ENCODE measurements at places on chromosomes 6 and 20. TPM values are rescaled to one million over a fixed set of nuclear protein-coding genes. Genes with fewer than 3 reads are reported as not detected.

GRCh38 chr6:45679631-45680030 is 301.9 kb upstream of the SUPT3H start:
- no peak for DNase-seq

GRCh38 chr20:50267041-50267865 is 76.6 kb downstream of the CEBPB start:
- peak; percentile 74 for DNase-seq

DNA sequence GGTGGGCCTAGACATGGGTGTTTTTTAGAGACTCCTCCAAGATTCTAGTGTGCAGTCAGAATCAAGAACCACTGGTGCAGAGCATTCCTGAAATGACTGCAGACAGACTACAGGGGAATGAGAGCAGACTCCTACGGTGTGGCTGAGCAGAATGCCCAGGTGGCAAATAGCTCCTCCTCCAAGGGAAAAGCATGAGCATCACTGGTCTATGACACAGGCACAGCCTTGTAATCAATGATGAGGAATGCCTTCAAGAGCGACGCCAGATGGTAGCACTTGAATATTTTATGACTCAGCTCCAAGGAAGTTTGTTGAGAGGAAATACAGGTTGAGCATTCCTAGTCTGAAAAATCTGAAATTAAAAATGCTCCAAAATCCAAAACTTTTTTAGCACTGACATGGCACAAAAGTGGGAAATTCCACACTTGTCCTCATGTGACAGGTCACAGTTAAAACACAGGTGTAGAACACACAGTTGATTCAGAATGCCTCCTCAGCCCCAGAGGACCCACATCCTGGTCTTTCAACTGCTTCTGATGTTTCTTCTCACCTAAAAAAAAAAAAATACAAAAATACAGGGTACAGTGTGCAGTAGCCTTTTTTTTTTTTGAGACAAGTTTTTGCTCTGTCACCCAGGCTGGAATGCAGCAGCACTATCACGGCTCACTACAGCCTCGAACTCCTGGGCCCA is 10.6 kb upstream of the FAM8A1 start:
- DNase-seq, result no peak

GRCh38 chr6:12233693-12234571 is 56.2 kb upstream of the EDN1 start:
- no peak for DNase-seq

The ETV7 gene
- total RNA-seq, result 0.16 TPM

The HLA-DPB1 gene
- 14.3 TPM for total RNA-seq

The PEX6 gene
- total RNA-seq, result 24.3 TPM

DNA sequence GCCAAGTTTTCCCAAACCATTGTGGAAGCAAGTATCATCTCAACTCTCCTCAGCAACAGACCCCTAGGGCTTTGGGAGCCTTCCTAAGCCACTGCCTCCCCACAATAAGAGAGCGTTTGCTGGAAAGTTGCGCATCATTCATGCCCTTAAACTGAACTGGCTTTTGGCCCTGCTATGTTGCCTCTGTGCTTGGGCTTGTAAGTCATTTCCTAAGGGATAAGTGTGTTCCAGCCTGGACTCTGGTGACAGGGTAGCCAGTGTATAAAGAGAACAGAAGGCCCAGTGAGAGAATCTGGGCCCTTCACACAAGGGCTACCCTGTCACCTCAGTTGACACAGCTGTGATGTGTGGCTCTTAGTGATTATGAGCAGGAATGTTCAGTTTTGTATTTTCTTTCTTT is 77.8 kb downstream of the COL9A1 start:
- no peak for DNase-seq

- DNase-seq, result no peak
These were observed 213.5 kb upstream of the PDE10A start for GRCh38 chr6:165876588-165876987.

- no peak for DNase-seq
These were observed 73.9 kb downstream of the AHI1 start for GRCh38 chr6:135423649-135424128.

The ELOVL2 gene
- total RNA-seq, result 1.3 TPM

GRCh38 chr6:104603108-104603745 is 256.5 kb downstream of the HACE1 start:
- DNase-seq, result no peak

DNA sequence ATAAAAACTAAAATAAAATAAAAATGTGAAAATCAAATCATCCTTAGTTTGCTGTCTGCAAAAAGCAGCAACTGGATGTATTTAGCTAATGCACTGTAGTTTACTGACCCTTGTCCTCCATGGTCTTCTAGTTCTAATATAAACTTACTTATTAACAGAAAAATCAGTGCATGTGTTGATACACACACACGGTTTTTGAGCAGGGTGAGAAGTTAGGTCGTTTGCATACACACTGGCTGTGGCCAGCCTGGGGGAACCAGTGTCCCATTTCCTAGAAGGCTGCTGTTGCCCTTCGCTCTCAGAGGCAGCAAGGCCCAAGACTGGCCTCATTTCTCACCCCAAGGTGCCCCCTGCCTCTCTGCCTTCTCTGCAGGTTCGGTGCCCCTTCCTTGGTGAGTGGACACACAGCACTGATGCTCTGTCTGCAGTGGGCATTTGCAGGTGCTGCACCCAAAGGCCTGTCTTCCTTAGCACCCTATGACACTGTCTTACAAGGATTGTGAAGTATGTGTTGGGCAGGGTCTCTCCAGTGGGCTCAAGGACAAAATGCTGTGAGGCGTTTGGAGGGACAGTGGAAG is 168.5 kb downstream of the SCP2D1 start:
- DNase-seq, result no peak

The CYP21A2 gene
- 1.5 TPM for total RNA-seq

DNA sequence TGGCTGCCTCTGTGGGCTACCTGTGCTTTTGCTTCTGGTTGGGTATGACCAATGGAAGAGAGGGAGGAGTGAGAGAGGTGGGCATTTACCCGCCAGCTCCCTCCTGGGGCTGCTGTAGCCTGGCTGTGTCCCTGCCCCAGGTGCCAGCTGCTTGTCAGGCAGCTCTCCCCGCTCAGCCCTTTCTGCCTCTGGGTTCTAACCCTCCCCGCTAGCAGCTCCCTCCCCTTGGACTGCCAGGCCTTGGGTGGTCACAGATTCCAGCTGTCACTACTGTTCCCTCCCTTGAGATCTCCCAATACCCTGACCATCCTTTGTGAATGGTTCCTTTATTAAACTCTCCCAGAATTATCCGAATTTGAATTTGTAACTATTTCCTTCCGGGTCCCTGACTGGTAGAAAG is 95.5 kb upstream of the RNF24 start:
- no peak for DNase-seq

The RNF182 gene
- total RNA-seq, result 2.2 TPM

GRCh38 chr6:2659882-2660281 is 90.8 kb downstream of the MYLK4 start:
- no peak for DNase-seq

DNA sequence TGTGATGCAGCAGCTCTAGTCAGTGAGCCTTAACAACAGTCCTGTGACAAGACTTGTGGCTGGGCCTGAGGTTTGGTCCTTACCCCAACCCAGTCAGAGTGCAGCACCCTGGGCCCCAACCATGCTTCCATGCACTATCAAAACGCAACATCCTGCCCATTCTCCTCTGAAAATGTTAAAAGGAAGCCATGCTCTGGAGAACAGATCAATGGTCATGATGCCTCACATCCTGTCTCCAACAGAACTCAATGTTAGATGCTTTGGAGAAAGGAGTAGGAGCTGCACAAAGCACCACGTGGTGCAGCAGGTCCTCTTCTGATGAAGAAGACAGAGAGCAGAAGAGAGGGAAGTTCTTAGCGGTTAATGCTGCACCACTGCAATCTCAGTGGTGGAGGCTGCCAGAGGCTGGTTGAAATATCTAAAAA is 41.9 kb downstream of the TRAM2 start:
- DNase-seq, result no peak

DNA sequence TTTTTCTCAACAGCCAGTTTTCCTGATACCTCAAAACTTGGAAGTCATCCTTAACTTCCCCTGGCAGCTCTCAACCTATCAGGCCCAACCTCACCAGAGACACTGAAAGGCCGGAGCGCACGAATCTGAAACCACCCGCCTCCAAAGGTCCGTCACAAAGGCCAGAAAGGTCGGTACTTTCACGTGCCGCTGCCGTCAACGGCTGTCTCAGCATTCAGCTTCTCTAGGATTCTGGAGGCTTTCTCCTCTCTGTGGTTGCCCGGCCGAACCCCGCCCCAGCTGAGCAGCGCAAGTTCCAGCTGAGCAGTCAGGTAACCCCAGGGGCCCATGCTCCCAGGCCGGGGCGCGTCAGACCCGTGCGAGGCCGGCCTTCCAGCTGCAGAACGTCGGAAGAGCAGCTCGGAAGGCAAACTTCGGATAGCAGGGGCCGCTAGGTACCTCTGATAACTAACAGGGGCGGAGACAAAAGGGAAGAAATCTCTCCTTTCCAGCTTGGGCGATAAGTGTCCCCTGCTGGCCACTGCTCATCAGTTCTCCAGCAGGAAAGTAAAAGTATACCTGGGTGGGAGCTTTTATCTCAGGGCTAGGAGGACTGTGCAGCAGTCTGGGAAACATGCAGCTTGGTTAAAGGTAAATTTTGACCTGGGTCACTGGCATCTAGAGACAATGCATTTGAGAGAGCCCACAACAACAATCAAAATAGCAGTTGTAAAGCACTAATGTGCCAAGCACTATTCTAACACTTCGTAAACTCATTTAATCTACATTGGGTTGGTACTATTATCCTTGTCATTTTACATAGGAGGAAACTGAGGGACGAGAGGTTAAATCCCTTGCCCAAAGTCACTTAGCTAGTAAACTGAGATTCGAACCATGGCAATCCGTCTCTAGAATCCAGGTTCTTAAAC is 16.1 kb downstream of the ZSCAN12 start:
- DNase-seq, result peak; percentile 89

The SLC17A2 gene
- 0.20 TPM for total RNA-seq

- DNase-seq, result no peak
These were observed 51.1 kb downstream of the RALGAPB start for GRCh38 chr20:38523697-38524096.

DNA sequence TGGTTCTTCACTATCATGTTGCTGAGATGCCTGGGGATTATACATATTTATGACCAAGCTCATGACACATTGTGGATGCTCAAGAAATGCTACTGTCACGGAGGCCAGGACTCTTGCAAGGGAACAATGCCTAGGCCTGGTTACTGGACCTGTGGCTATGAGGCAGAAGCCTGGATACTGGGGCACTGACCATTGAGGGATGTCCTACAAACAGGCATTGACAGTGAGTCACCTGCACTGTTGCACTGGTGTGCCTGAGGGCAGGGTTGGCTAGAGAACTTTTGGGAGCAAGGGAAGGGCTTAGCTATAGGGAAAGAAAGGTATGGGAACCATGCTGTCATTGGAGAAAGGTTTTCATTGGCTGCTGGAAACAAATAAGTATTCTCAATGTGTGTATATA is 313.1 kb upstream of the SUPT3H start:
- DNase-seq, result no peak

GRCh38 chr6:21228411-21228810 is 365.1 kb upstream of the SOX4 start:
- DNase-seq, result no peak

- no peak for DNase-seq
These were observed 743.8 kb upstream of the FLRT3 start for GRCh38 chr20:15081261-15081660.

DNA sequence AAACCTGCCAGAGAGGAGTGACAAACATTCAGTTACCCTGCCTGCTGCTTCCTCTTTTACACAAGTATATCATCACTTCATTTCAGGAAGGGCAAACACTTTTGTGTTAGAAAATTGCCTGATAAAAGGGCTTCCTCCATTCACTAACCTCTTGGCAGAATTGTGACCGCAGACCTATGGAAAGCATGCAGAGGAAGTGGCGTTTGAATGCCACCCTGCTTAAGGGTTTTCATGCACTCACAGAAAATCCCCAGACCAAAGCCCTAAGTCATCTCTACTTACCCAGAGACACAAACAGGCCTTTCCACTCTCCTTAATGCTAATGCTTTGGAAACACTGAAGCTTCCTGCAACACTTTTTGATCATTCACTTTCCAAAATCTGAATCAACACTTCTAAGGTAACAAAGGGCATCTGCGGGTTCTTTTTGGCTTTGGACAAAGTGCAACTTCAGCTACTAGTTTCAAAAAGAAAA is 22.1 kb upstream of the RALGAPA2 start:
- no peak for DNase-seq

DNA sequence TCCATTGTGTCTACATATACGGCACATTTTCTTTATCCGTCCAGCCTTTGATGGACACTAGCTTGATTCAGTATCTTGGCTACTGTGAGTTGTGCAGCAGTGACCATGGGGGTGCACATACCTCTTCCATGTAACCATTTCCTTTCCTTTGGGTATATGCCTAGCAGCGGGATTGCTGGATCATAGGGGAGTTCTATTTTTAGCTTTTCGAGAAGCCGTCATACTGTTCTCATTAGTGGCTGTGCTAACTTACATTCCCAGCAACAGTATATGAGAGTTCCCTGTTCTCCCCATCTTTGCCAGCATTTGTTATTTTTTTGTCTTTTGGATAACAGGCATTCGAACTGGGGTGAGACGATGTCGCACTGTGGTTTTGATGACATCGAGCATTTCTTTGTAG is 395.0 kb downstream of the SMOC2 start:
- DNase-seq, result no peak

GRCh38 chr20:46276531-46276930 is 31.8 kb downstream of the CDH22 start:
- no peak for DNase-seq

DNA sequence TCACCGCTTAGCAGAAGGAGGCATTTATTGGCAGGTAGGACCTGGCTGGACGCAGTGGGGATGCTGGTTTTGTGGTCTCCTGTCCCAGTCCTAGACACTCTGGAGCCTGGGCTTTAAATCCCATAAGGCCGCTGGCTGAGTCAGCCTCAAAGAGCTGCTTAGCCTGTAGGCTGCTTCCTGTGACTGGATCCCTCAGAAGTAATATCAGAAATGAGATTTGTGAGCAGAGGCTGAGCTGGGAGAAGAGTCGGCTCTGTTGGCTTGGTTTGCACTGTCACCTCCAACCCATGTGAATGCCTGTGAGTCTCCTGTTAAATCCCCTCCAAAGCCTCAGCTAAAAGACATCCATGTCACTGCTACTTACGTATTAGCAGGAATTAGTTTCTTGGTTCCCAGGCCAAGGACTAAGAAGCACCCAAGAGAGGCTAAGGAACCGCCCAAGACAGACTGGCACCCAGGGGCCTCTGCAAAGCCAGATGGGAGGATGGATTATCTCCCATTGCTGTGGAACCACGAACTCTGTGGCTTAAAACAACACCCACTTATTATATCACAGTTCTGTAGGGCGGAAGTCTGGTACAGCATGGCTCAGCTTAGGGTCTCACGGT is 289.4 kb downstream of the CDC5L start:
- no peak for DNase-seq

The CD109 gene
- 0.46 TPM for total RNA-seq

GRCh38 chr6:87848616-87849015 is 146.6 kb upstream of the AKIRIN2 start:
- no peak for DNase-seq

DNA sequence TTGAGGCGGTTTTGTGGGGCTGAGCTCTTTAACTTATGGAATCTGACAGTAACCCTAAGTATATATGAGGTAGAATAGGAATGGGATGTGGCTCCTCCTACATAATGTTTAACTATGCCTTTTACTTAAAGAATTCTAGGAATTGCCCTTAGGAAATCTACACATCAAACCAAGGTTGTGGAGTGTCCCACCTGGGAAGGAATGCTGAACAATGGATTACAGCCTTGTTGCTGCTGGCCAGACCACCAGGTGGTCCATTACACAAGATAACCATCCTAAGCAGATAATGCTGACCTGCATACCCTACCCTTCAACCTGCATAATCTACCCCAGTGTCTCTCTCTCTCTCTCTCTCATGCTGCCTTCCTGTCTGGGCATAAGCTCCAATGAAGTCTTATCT is 35.0 kb upstream of the SLC22A16 start:
- DNase-seq, result no peak

- no peak for DNase-seq
These were observed 36.1 kb downstream of the NCOA7 start for GRCh38 chr6:125826695-125827463.

Measured in pancreas (tissue), 10 donors.